ENCODE measurements at places on chromosomes 3 and 15.

GRCh38 chr15:31483986-31484951, 157.6 kb downstream of the KLF13 start:
- H3K4me3 ChIP-seq = no peak overlapping the region
- H3K36me3 ChIP-seq = no peaks in the 10 kb centered on the region
- no peaks in the 10 kb centered on the region for H3K4me1 ChIP-seq
- peaks cover 47% of the 10 kb centered on the region for H3K27me3 ChIP-seq
- H3K27ac ChIP-seq = no peak overlapping the region
- peak; percentile 37 for DNase-seq

DNA sequence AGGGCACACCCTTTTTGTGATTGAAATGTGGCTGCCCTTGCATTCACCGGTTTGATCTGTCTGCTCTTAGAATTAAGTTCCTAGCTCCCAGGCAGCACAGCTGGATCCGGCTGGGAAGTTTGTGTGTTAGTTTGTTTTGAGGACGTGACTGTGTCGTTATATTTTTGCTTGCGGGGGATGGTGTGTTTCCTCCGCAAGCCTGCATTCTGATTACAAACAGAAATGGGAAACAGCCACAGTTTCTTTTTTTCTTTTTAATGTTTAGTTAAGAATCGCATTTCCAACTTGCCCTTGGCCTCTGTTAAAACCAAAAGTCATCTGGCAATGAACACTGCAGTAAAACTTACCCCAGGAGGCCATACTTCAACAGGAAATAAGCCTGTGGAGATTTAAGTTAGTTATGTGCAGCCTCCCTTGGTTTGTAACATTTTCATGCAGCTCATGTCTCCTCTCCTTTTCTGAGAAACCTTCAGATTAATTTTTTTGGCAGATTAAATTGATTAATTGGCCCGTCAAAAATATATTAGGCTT, 888 bp downstream of the TMOD3 start:
- H3K4me3 ChIP-seq = peak overlapping the region; percentile 89
- no peaks in the 10 kb centered on the region for H3K36me3 ChIP-seq
- H3K27me3 ChIP-seq = no peaks in the 10 kb centered on the region

- H3K27me3 ChIP-seq = no peaks in the 10 kb centered on the region
- H3K27ac ChIP-seq = no peak overlapping the region
- no peaks in the 10 kb centered on the region for H3K36me3 ChIP-seq
- H3K4me1 ChIP-seq = no peaks in the 10 kb centered on the region
Measured at GRCh38 chr15:80590761-80591355, 104.3 kb upstream of the ABHD17C start.

GRCh38 chr3:16468336-16469098, 45.0 kb downstream of the RFTN1 start:
- no peak for DNase-seq
- no peaks in the 10 kb centered on the region for H3K27me3 ChIP-seq
- H3K4me1 ChIP-seq = peaks cover 8% of the 10 kb centered on the region
- H3K27ac ChIP-seq = no peak overlapping the region
- no peaks in the 10 kb centered on the region for H3K36me3 ChIP-seq

DNA sequence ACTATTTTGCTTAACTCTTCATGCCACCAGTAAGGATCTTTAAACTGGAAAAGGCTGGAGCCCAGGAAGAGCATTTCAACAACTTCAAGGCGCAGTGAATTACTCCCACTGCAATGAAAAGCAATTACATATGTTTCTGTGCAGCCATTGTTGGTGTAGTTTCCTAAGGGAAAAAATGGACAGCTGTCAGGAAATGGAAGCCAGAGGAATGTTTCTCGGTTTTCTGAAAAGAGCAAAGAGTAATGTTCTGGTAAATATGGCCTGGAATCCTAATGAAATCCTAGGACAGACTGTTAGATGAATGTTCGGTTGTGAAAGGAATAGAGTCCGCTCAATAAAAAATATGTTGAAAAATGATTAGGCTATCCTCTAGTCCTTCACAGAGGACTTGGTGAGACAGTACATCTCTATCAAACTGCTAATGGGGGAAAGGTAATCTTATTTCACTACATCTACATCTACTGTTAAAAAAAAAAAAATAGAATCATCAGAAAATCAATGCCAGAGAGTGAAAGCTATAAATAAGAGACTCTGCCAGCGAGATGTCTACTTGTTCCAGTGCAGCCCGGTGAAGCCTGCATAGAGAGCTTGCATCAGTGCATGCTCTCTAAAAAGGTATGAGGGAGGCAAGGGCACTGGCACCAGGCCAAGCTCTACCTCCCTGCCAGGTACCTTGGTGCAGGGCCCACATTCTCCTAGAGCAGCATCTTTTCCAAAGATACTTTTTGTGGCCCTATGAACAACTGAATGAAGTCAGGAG, 68.2 kb upstream of the TJP1 start:
- DNase-seq = no peak
- no peaks in the 10 kb centered on the region for H3K27me3 ChIP-seq
- H3K36me3 ChIP-seq = no peaks in the 10 kb centered on the region
- H3K4me1 ChIP-seq = peaks cover 5% of the 10 kb centered on the region

- DNase-seq = peak; percentile 12
- H3K4me3 ChIP-seq = no peak overlapping the region
- H3K27ac ChIP-seq = no peak overlapping the region
- no peaks in the 10 kb centered on the region for H3K36me3 ChIP-seq
- H3K27me3 ChIP-seq = no peaks in the 10 kb centered on the region
- no peaks in the 10 kb centered on the region for H3K4me1 ChIP-seq
Measured at GRCh38 chr15:25724899-25725298, 138.2 kb downstream of the ATP10A start.

- peaks cover 13% of the 10 kb centered on the region for H3K27me3 ChIP-seq
- no peaks in the 10 kb centered on the region for H3K36me3 ChIP-seq
- H3K27ac ChIP-seq = no peak overlapping the region
- H3K4me3 ChIP-seq = no peak overlapping the region
- peaks cover 2% of the 10 kb centered on the region for H3K4me1 ChIP-seq
Measured at GRCh38 chr3:24363242-24363641, 131.4 kb downstream of the THRB start.

DNA sequence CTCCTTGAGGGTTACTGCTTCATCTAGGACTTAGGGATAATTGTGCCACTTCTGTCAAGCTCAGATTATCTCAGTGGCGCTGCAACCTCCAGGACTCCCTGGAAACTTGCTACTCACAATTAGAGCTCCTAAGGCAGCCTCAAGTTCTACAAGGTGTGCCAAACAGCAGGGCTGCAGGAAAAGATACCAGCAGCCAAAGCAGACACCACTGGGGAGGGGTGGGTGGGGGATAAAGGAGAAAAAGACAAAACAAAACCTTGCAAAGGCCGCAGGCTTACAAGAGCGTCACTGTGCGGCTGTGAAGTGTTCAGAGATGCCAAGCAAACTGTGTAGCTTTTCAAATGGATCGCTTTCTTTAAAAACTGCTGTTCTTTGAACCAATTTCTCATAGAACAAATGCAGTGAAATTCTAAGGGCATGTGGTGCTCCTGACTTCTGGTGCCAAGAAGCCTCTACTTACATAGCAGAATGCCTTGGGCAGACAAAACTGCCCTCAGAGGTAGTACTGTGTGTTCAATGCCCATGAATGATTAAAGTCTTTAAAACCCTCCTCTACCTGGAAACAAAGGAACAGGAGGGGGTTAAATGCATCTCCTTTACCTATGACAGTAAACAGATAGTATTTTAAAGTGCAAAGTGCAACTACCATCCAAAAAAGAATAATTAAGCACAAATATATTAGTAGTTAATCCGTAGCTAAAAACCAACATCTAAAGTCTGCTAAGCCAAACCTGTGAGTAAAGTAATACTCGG, 353.4 kb downstream of the FOXP1 start:
- no peak overlapping the region for H3K4me3 ChIP-seq
- DNase-seq = no peak
- peaks cover 3% of the 10 kb centered on the region for H3K4me1 ChIP-seq
- no peaks in the 10 kb centered on the region for H3K27me3 ChIP-seq
- no peak overlapping the region for H3K27ac ChIP-seq
- no peaks in the 10 kb centered on the region for H3K36me3 ChIP-seq
